ENCODE measurements at places on chromosomes 13 and 19.
A peak's percentile ranks its signal among the peaks of the same experiment; 100 is the strongest.

GRCh38 chr13:47120282-47120681 is 223.4 kb upstream of the HTR2A start:
- DNase-seq: no peak

GRCh38 chr13:47696674-47697073 is 304.4 kb downstream of the SUCLA2 start:
- DNase-seq: no peak

- DNase-seq: no peak
Measured at GRCh38 chr19:56654151-56654550, 11.2 kb downstream of the SMIM17 start.

DNA sequence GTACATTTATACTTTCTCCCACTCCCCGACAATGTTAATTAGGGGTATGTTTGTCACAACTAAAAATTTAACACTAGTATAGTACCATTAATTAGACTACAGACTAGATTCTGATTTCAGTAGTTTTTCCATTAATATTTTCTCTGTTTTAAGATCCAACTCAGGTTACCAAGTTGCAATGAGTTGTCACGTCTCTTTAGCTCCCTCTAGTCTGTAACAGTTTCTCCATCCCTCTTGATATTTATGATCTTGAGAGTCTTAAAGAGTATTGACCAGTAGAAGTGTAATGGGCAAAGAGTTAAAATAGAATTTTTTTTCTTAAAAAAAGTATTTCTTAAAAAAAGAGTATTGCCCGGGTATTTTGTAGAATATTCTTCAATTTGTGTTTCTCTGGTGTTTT is 598.1 kb downstream of the TBC1D4 start:
- no peak for DNase-seq

DNA sequence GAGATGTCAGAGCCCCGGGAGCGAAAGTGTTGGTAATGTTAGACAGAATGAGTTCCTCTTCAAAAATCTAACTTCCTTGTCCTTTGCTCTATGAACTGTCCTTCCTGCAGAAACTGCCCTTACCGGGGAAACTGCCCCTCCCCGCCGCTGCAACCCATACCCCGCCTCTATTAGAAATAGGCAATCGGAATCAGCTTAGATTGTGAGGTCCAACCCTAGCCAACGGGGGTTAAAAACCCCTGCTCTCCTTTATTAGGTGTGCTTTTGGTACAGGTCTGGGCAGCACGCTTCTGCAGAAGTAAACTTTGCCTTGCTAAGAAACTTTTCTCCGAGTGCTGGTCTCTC is 11.5 kb upstream of the CAPNS1 start:
- DNase-seq: no peak

GRCh38 chr13:113196970-113197737 is 11.3 kb downstream of the PCID2 start:
- DNase-seq: no peak

GRCh38 chr19:28289295-28290063 is 923.5 kb downstream of the UQCRFS1 start:
- peak; percentile 78 for DNase-seq

DNA sequence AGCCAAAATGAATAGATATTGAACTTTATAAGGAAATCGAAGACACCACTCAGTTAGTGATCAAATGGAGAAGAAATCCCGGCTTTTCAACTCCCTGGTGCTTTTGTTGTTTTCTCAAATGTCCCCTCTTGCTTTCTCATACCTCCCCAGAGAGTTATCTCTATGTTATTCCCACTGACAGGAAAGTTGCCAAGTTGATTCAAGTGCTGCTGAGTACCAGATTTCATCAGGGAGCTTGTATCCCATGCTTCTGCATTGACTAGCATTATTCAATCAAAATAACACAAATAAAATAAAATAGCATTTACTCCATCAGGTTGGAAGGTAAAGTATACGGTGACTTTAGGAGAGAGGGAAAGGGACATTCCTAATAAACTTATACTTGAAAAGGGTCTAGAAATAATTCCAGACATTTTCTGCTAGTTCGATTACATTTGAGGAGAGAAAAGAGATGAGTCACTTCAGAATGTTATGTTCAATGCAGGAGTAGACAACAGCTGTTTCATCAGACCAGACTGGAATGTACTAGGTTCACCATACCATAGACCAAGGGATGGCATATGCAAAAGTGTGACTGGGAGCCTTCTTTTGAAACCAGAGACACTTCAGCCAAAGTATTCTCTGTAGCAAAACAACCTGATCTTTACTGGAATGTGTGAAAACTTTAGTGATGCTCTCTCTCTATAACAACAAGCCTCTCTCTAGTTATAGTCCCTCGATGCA is 397.8 kb downstream of the FGF14 start:
- DNase-seq: no peak

DNA sequence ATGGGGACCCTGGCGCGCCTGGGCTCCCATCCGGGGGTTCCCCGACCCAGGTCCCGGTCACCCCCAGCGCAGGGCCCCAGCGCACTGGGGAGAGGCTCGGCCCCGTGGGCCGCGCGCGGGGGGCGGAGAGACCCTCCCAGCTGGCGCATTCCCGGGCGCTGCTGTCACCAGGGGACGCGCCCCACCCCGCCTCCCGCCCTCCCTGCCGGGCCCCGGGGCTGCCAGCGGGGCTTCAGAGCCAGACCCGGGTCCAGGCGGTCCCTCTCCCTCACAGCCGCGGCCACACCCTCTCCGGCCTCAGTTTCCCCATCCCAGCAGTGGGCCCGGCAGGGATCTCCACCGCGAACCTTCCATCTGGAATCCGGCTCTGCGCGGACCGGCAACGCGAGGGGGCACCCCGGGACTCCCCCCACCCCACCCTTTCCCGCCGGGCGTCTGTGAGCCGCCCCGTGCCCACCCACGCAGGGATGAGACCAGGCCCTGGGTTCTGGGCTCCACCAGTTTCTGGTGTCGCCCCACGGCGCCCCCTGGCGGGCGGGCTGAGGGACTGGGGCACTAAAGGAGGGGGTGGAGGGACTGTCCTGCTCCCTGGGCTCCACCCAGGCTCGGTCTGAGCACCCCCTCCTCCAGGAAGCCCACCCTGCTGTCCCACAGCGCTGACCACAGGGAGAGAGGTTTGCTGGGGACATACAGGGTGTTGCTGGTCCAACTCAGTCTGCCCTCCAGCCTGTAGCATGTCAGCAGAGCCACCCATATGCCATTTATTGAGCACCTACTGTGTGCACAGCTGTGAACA is 878 bp upstream of the ADAMTSL5 start:
- DNase-seq: peak; percentile 63

- DNase-seq: no peak
Measured at GRCh38 chr13:109699628-109700071, 86.7 kb downstream of the IRS2 start.

DNA sequence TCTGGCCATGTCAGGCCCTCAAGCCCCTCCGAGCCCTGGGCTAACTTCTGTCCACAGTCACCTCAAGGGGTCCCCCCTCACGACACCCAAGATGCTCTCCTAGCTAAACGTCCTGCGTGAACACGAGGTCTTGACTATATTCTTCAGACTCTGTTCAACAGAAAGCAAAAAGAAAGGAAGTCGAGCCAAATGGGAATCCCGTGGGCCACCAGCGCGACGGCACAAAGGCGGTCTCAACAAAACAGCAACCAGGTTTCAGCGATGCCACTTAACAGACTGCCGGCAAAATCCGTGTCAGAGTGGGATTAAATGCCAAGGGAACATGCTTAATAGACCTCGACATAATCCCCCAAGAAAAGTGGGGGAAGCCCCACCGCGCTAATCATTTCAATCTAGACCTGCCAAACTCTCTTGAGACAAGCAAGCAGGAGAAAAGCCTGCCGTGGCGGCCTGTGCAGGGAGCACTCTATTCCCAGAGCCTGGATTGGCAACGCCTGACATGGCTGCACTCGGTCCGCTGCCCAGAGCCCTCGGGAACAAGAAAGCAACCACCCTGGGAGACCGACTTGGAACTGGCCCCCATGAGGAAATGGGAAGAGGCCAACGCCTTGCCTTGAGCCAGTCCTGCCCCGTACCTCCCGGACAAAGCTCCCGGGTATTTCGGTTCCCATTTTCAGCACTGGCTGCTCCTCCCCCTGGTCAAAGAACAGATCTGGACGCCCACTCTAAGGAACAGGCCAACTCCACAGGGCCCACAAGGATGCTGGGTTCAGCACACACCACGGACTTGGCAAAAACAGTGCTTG is 16.0 kb downstream of the ZC3H4 start:
- no peak for DNase-seq

DNA sequence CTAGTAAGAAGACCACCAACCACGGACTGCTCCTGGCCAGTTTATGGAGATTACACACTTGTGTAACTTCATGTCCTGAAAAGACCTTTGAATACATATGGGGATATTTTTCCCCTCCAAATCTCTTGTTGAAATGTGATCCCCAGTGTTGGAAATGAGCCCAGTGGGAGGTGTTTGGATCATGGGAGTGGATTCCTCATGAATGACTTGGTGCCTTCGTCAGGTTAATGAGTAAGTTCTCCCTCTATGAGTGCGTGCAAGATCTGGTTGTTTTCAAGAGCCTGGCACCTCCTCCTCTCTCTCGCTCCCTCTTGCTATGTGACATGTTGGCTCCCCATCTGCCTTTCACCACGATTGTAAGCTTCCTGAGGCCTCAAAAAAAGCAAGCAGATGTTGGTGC is 769.0 kb upstream of the SLITRK1 start:
- peak; percentile 50 for DNase-seq

- DNase-seq: no peak
Measured at GRCh38 chr13:113938716-113939115, 35.2 kb downstream of the C13orf46 start.

- DNase-seq: no peak
Measured at GRCh38 chr13:40096357-40096901, 441.0 kb downstream of the COG6 start.

DNA sequence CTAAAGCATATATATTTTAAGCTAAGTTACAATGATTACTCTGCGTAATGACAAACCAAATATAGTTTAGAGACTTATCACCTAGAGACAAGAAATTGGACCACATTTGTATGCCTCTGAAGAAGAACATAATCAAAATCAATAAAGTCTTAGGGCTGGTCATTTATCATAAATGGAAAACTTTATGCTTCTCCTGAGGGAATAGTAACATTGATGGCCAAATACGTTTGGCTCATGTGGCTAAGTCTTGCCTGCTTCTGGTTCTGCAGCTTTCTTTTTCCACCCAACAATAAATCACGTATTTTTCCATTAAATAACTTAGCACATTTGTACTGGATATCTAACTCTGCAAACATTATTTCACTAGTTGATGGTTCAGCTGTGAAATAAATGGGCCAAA is 458.4 kb downstream of the SLITRK1 start:
- DNase-seq: no peak

GRCh38 chr19:10686193-10686592 is 15.0 kb upstream of the QTRT1 start:
- no peak for DNase-seq

DNA sequence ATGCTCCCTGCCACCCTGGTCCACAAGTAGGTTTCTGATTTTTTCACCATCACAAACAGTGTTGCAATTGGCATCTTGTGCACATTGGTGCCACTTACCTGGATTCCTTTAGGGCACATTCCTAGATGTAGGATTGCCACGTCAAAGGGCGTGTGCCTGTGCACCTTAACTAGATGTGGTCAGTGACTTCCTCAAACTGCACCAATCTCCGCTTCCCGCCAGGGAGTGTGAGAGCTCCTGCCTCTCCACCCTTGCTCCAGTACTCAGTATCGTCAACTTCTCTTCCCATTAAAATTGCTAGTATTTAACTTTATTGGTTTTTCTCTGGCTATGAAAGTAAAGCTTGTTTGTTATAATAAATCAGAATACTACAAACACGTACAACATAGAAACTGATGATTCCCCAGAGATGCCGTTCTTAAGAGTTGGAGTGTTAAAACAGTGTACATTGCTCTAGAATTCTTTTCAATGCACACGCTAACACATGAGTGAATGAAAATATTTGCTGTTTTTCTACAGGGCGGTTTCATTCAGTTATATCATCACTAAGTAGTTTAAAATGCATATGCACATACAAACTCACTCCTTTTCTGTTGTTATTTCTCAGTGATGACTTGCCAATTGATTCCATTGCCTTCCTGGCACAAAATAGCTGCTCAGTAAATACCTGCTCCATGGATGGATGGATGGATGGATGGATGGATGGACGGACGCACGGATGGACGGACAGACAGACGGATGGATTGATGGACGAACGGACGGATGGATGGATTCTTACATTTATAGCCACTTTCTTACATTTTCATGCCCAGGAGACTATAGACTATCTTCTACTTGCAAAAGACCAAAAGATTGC is 23.4 kb downstream of the CCNE1 start:
- no peak for DNase-seq

- DNase-seq: peak; percentile 11
Measured at GRCh38 chr13:41960211-41960636, 685 bp downstream of the VWA8 start.

- DNase-seq: no peak
Measured at GRCh38 chr19:39469567-39469966, 11.1 kb upstream of the TIMM50 start.

DNA sequence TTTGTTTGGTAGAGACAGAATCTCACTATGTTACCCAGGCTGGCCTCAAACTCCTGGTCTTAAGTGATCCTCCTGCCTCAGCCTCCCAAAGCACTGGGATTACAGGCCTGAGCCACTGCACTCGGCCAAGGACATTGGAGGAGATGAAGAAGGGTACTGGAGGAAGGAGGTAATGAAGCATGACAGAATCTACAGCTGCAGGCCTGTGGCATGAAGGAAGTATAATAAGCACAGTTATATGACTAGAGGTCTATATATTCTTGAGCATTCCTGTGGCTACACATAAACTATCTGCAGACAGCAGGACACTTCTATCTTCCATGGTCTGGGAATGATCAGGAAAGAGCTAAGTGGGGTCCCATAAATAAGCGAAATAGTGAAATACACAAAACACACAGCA is 18.2 kb downstream of the ZNF565 start:
- DNase-seq: no peak

DNA sequence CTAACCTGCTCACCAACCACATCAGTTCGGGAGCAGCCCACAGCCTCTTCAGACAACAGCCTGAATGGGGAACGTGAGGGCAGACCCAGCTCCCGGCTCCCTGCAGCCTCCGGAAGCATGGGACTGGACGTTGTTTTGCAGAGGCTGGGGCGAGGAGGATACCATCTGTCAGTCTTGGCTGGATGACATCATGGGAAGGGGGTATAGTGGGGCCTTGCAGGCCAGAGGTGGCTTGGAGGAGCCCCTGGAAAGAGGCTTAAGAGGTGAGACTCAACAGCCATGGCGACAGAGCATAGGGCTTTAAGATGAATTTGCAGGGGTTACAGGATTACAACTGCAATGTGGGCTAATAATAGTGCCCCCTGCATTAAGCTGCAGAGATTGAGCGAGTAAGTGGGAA is 1.5 kb downstream of the FXYD3 start:
- DNase-seq: no peak

GRCh38 chr19:5894704-5895349 is 8.8 kb downstream of the NDUFA11 start:
- DNase-seq: no peak

DNA sequence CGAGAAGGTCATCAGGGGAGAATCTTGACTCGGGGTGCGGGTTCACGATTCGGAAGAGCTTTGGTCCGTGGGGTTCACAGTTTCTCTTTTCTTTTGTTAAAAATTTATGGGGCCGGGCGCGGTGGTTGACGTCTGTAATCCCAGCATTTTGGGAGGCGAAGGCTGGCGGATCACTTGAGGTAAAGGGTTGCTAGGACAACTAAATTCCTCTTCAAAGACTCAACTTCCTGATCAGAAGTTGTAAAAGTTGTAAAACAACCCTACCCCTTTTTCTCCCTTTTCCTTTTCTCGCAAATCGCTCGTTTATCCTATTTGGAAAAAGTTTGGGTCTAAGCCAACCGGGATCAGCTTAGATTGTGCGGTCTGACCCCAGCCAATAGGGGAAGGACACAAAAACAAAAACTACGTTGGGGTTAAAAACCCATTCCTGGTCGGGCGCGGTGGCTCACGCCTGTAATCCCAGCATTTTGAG is 673 bp downstream of the ZNF486 start:
- DNase-seq: peak; percentile 32

- no peak for DNase-seq
Measured at GRCh38 chr19:43751466-43752220, 3.1 kb downstream of the SMG9 start.

All from A172 (cell line).